ENCODE measurements at places on chromosomes 1 and 21.

DNA sequence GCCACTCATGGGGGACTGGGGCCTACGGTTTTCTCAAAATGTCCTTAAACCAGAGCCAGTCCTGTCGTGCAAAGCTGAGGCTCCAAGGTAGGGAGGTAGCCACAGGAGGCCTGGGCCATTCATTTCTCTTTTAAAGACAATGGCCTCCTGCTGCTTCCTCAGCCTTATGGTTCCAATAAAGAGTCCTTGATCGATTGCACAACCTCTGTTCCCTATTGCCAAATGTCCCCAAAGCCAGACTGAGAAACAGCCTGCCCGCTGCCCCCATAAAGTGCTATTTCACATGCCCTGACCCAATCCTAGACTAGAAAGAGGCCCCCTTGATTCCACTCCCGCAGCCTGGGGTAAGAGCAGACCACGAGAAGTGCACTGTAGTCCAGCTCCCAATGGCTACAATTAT, 166.7 kb downstream of the CLIC6 start:
- no peak for DNase-seq

- peak; percentile 36 for DNase-seq
Observed at GRCh38 chr21:43779660-43780059, 3.6 kb upstream of the CSTB start.

DNA sequence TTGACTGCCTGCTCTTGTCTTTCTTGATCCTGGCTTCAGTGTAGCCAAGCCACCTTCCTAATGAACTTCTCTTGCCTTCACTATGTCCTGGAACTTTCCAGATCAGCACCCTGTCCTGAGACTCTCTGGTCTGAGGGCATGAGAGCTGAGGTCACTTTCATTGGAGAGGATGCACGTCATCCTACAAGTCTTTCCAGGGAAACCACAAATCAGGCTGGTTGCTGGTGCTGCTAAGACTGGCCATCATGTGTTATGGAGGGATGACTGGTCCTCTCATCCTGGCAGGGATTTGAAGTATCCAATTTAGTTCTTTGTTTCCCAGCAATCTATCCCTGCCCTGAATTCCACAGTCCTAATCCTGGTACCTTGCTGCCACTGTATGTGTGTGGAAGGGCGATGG, 228.6 kb downstream of the GPATCH2 start:
- DNase-seq, result no peak

- DNase-seq, result no peak
Observed at GRCh38 chr1:161196521-161197451, 2.1 kb downstream of the ADAMTS4 start.

DNA sequence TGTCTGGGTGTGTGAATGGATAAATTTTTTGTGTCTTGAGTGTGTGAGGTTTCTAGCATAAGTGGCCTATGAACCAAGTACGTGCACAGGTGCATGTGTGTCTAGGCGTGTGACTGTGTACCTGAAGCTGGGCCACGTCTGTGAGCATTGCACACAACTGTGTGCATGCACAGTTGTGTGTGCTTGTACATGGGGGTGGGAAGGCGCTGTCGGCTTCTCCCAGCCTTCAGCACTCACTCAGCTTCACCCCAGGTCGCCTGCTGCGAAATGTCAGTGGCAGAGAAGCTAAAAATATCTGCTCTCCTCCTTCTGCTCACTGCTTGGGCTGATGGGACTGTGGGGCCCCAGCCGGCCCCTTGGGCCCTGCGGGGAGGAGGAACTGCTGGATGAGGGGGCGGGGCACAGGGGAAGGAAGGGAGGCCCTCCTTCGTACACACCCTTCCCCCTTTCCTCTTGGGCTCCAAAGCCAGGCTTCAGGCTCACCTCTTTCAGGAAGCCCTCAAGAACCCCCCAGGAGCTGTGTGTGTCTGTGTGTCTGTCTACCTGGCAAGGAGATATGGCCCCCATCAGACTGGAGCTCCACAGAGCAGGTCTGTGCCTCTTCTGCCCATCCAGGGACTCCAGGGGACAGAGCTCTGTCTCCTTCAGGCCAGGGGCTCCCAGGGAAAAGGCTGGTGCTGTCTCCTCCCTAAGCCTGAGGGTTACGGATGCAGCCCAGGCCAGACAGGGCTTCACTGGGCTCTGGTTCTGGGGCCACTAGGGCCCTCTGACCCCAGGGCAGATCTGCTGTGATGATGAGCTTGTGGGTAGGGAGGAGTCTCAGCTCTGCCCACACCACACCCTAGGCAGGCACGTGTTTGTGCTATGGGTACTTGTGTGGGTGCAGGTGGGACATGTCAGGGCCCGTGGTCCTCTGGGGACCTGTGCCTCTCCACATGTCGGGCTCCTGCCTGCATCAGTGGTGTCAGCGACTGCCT, 35.6 kb upstream of the WASF2 start:
- DNase-seq, result peak; percentile 91

DNA sequence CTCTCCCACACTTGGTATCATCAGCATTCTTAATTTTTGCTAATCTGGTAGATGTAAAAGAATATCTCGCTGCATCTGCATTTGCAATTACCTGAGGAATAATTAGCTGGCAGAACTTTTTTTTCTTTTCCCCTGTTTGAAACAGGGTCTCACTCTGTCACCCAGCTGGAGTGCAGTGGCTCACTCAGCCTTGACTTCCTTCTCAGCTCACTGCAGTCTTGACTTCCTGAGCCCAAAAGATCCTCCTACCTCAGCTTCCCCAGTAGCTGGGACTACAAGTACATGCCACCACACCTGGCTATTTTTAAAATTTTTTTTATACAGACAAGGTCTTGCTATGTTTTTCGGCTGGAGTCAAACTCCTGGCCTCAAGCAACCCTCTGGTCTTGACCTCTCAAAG, 35.4 kb upstream of the ENAH start:
- DNase-seq, result no peak

GRCh38 chr1:13935336-13935735, 235.3 kb downstream of the PRDM2 start:
- DNase-seq, result no peak

- DNase-seq, result no peak
Observed at GRCh38 chr1:240575981-240576662, 35.8 kb downstream of the GREM2 start.

DNA sequence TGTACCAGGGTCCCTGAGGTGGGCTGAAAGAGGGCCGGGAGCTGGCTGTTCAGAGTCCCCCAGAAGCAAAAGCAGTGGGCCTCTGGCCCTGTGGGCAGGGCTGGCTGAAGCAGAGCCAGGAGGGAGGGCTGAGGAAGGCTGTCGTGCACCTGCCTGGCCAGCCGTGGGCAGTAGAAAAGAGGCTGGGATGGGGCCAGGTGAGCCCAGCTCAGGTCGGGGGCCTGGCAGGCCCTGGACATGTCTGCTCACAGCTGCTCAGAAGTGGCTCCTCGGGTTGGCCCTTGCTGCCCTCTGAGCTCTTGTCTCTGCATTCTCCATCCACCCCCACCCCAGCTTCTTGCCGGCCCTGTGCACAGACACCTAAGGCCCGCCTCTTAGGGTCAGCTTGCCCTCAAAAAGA, 60.0 kb downstream of the TCP10L start:
- DNase-seq, result no peak

- DNase-seq, result no peak
Observed at GRCh38 chr1:241167121-241167630, 189.8 kb downstream of the RGS7 start.

DNA sequence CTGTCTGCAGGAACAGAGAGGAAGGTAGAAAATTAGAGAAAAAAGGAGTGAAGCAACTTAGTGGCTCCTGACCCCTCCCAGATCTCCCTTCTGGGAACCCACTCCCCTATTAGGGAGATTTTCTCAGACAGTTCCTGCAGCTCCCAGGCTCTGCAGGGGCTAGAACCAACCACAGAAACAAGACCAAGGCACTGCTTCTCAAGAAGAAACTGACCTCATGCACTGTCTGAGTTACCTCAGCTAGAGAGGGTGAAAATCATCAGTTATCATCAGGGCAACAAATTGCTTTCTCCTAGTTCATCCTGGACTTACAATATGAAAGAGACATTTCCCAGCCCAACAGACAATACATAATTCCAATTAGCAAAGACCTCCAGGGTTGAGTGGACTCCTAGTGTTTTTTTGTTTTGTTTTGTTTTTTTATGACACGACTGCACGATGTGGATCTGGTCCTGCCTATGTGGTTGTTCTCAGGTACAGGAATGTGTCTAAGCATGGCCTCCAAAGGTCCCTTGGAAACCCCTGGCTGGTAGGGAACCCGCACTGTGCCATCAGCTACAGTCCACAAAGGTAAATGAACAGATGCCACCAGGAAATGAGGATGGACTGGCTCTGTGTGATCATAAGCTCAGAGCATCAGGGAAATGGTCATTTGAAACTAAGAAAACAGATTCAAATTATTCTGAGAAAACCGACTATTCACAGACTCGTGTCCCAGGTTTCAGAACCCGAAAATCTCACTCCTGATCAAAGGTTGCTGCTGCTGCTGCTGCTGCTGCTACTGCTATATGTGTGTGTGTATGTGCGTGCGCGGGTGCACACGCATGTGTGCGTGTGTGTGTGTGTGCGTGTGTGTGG, 65.3 kb downstream of the LAMC2 start:
- DNase-seq, result no peak

- DNase-seq, result no peak
Observed at GRCh38 chr1:205355075-205355453, 1.7 kb downstream of the KLHDC8A start.

- no peak for DNase-seq
Observed at GRCh38 chr1:40692429-40692895, 958 bp downstream of the NFYC start.

DNA sequence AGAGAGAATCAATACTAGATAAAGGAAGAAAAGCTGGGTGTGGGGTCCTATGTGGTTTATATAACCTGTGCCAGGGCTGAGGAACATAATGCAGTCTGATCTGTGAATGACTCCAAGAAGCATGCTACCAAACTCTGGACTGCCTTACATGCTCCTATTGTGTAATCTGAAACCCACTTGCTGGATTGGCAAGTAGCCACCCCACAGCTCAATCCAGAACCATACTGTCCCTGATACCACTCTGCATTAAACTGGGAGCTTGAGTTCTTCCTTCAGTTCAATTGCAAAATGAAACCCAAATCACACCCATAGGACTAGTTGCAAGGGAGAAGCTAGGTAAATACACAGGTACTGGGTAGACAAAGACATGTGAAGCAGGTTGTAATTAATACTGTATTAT, 115.4 kb upstream of the NEGR1 start:
- DNase-seq, result peak; percentile 61

- no peak for DNase-seq
Observed at GRCh38 chr1:206687915-206688442, 3.3 kb downstream of the MAPKAPK2 start.

DNA sequence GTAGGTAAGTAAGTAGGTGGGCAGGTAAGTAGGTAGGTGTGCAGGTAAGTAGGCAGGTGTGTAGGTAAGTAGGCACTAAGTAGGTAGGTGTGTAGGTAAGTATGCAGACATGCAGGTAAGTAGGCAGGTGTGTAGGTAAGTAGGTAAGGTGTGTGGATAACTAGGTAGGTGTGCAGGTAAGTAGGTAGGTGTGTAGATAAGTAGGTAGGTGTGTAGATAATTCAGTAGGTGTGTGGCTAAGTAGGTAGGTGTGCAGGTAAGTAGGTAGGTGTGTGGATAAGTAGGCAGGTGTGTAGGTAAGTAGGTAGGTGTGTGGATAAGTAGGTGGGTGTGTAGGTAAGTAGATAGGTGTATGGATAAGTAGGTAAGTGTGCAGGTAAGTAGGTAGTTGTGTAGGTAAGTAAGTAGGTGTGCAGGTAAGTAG, 53.9 kb upstream of the COG2 start:
- DNase-seq, result no peak

DNA sequence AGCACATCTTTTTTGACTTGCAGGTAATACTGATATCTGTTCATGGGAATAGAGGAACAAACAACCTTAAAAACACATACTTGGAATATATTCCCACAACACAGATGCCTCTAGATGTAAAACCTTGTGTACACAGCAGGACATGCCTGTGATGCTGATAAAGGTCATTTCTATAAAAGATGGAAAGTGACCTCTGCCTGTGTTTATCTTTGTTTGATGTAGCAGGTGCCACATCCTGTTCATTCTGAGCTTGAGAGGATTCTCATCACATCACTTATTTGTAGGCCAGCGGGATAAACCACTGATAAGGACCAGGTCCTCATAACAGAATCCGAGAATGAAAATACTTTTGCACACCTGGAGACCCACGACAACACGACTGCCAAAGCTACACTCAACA, 133.7 kb downstream of the SMYD2 start:
- peak; percentile 39 for DNase-seq

DNA sequence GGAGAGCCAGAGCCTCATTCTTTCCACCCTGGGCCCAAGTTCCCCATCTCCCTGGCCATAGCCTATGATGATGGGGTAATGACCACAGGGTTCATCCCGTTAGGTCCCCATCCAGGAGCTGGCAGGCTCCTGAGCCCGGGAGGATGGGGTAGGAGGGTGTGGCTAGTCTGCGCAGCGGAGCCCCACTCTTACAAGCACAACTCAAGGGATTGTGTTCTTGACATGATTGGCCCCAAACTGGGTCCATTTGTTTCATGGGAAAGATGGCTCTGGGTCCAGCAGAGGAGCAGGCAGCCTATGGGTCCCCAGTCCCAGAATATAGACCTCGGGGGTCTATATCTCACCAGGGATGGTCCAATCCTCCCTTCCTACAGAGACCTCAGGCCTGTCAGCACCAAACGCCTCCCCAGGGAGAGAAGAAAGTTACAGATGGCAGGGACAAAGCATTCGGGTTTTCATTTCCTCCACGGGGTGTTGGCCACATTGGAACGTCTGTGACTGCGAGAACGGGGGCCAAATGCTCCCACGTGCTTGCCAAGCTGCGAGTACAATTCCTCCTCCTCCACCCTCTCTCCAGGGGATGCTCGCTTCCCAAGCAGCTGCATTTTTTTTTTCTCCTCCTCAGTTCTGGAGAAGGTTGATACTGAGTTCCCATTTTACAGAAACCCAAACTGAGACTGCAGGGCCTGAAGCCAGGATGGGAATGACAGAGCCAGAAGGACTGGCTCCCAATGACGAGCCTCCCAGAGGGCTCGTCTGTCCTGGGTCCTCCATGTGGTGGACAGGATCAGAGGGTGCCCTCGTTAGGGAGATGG, 71.0 kb downstream of the DHRS3 start:
- no peak for DNase-seq

DNA sequence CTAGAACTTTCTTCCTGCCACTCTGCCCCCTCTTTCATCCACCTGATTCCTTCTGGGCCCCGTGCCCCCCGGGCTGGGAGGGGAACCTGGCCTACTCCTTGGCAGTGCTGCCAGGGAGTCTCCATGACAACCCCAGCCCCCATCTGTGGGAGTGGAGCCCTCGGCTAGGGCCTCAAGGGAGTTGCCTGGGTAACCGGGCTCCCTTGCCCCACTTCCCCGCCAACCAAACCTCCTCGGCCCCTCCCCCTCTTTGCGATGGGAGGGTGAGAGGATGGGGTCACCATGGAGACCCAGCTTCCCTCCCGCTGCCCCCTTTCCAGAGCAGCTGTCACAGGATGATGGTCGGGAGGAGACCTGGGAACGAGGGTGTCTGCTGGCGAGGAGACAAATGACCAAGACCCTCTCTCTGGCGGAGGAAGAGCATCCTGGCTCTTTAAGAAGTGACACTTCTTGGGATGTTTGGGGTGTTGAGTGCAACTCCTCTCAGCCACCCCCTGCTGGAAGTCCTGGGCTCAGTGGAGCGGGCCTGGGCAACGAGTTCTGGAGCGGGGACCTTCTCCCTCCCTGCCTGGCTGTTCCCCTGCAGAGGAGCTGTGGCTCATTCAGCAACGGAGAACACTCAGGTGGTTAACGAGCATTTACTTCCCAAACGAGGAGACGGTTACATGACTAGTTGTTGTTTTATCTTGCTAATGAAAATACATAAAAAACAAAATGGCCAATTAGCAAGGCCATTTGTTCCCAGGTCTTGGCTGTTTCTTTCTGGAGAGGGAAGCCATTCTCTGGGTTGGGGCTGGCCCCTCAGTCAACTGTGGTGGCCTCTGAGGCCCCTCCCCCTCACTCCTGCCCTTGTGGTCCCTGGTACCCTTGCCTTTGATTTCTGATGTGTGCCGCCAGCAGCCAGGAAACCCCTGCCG, 82.8 kb downstream of the UBIAD1 start:
- peak; percentile 24 for DNase-seq
